ENCODE measurements at places on chromosomes 3 and 15.

- DNase-seq, result peak; percentile 77
These were observed 23.7 kb downstream of the CEP19 start for GRCh38 chr3:196688349-196688748.

DNA sequence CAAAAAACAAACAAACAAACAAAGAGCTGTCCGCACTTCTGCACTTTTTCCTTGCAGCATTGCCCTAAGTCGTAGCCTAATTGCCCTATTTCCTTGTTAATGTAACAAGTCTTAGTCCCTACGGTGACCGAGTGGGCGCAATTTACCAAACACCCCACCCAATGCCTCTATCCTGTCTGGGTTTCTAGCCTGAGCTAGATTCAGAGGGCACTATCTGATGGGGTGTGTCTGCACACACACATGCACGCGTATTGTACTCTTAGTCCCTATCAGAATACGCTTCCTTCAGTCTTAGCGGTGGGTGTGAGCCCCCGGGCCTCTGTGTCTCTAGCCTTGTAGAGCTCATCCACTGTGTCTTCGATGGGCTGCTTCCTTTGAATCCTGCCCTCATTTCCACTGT, 125.9 kb upstream of the DLG1 start:
- no peak for DNase-seq

- no peak for DNase-seq
These were observed 132.2 kb downstream of the MBNL1 start for GRCh38 chr3:152400887-152401286.

- no peak for DNase-seq
These were observed 32.5 kb downstream of the RFTN1 start for GRCh38 chr3:16480861-16481545.

DNA sequence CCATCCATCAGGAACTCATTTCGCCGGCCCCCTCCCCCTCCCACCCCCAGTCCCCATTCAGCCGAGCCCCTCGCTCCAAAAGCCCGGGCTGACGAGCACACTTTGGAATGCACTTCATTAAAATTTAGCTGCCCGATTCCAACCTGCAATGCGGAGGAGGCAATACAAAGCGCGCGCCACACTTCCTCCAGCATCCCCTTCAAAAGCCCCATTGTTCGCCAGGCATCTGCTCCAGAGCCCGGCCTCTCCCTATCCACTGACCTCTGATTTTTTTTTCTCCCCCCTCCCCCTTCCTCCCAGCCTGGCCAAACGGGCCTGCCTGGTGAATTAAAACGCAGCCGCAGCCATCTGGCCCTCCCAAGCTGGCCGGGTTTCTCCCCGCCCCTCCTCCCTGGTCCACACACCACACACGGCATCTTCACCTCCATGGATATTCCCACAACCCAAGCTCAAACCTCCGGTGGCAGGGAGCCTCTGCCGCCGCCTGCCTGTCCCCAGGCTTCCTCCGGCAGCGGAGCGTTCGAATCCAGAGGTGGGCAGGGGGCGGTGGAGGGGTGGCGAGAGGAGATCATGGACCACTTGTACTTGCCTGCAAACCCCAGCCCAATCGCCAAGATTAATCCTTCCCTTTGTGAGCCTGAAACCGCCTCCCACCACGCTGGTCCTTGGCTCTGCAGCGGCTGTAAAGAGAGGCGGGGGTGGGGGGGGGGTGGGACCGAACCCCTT, 441.3 kb downstream of the MAGI1 start:
- DNase-seq, result no peak

- DNase-seq, result no peak
These were observed 55.3 kb downstream of the BBX start for GRCh38 chr3:107578091-107578490.

DNA sequence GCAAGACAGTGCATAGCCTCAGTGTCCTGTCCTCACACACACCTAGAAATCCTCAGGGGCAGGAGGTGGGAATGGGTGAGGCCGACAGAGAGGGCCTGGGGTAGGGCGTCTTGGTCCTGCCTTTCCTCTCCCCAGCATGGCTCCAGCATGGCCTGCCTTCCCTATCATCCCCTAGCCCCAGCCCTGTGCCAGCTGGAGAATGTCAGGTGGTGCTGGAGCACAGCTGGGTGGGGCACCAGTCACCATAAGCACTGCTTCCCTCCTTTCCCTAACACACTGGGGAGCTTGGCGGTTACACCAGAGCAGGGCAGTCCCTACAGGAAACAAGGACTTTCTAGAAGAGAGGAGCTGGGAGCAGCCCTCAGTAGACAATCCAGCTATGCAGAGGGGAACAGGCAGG, 236.8 kb downstream of the KLF13 start:
- no peak for DNase-seq

DNA sequence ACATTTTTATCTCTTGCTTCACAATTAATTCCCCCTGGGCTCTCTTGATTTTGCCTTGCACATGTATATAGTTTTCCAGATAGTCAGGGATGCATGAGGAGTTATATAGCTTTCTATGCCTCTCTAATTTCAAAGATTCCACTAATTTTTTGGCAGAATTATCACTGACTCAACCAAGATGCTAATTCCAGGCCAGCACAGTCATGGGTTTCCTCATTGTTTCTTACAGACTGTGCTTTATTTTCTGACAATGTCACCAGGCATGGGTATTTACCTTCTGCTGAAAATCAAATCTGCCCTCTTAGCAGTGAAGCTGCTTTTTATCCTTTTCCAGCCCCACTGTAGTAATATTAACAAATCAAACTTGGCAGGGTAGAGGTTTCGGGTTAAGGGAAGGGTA, 1520.6 kb upstream of the CADM2 start:
- no peak for DNase-seq

DNA sequence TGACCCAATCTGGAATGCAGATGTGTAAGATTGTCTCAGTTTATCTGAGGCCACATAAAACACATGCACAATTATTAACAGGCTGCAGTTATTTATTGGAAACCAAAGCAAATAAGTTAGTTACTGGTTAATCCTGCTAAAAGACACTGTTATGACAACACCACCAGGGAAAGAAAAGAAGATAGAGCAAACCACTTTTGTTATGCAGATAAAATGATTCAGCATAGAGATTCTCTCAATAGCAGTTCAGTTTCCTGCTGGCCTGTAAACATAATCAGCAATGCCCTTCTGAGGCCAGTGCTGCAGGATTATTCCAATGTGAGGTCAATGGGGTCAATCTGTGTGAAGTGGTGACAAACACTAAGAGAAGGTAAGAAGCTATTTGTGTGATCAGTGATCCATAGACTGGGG, 244.4 kb downstream of the ZBTB20 start:
- DNase-seq, result no peak

- no peak for DNase-seq
These were observed 1.1 kb upstream of the PML start for GRCh38 chr15:73993211-73993994.

DNA sequence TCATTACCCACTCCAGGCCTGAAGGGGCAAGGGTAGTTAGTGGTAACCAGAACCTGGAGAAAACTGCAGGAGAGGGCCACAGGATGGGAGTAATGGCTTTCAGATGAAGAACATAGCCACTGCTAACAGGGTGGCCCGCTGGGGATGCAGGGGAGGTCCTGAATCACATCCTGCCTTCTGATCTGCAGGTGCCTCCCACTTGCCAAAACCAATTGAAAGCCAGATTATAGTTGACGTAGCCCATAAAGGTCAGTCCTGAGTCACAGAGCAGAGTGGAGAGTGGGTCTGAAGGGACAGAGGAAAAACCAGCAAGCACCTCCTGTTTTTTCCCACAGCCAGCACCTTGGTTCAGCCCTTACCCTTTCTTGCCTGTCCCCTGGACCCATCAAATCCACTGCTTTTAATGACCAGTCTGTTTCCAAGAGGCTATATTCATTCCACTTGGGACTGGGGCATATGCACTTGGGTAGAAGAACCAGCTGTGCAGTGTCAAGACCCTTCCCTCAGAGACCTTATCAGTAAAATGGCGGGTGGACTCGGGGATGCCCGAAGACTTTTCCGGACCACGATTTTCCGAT, 646 bp upstream of the SLC35G2 start:
- peak; percentile 69 for DNase-seq

DNA sequence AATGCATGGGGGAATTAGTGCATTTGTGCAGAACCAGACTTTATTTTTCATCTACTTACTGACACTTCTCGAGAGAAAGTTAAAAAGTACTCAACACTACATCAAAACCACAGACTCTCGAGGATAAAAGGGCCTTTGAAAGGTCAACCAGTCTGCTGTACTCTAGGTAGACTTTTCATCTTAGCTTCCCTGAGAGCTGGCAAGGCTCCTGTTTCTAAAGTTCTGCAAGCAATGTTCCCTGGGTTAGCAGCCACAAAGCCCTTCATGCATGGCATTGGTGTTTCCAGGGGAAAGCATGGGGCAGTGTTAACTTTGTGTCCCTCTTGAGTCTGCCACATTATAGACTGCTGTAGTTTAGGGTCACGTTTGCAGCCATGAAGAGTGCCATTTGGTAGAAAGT, 106.4 kb upstream of the PFN2 start:
- no peak for DNase-seq

DNA sequence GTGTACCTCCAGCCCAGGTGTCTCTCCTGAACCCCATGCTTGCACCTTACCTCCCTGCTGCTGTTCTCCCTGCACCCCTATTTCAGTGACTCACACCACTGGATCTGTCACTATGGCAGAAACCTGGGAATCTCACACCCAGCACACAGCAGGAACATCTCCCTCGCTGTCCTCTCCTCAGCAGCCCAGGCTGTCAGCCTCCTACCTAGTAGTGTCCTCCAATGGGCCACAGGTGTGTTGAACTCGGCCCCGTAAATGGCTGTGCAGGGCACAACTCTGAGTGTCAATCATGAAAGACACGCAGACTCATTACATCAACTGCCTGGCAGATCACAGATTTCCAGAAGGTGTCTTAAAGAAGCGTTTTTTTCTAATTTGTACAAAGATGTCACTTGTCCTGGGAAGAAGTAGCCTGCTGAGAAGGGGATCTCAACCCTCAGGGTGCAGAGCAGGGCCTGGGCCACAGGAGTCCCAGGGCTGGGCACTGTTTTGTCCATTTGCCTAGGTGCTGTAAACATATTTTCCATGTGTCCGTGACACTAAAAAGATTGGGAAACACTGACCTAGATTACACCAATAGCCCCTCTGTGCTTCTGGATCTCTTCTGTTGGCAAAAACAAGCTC, 33.8 kb downstream of the HOMER2 start:
- peak; percentile 16 for DNase-seq

DNA sequence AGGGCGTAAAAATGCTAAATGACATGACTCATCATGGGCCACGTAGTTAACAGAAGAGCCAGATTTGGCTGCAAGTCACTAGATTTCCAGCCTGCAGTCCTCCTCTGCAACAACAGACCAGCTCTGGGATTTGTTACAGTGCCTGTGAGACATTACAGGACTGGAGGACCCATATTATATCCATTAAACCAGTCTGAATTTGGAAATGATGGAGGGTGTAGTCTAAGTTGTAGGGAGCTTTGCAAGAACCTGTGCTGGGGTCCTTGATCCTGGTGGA, 10.8 kb downstream of the ZNF774 start:
- peak; percentile 72 for DNase-seq

DNA sequence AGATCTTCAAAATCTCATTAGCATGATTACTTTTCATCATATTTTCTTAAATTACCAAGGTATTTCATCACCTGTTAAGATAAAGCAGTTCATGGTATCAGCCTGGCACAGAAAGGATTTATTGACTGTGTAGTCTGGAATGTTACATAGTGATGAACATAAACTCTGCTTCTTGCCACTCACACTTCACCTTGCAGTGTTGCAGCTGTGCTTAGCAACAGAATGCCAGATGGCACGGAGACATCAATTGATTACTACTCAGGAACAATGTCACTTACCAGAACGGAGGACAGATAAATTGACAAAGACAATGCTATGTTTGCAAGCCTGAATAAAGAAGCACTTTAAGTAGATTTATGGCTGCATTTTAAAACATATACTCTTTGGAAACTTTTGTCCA, 15.0 kb upstream of the BCHE start:
- no peak for DNase-seq

GRCh38 chr15:37015035-37015434, 85.3 kb downstream of the MEIS2 start:
- DNase-seq, result peak; percentile 89

GRCh38 chr3:105691633-105692032, 177.2 kb downstream of the CBLB start:
- peak; percentile 3 for DNase-seq

GRCh38 chr3:178637802-178638201, 101.6 kb downstream of the KCNMB2 start:
- no peak for DNase-seq

- DNase-seq, result peak; percentile 98
These were observed 33.4 kb downstream of the MYO1E start for GRCh38 chr15:59339252-59339672.

DNA sequence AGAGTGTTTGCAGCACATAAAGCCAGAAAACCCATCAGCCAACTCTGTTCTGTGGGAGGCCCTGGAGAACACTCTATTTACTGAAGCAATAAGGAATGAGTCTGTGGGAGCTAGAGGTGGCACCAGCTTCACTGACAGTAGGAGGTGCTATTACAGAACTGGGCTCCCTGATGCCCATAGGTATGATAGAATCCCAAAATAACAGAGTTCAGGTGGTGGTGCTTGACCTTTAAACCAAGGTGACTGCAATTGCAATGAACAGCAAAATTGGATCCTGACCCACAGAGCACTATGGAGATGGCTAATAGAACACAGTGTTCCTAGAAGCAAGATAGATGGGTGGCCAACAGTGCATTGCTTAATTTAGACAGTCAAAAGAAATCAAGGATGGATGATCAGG, 95.4 kb upstream of the RNU6-1 start:
- DNase-seq, result no peak

Measured in epithelial cell of esophagus (primary cell).